Stimulated activated CD4-positive, alpha-beta T cell treated with anti-CD3 and anti-CD28 coated beads, Interleukin-4, amount 100 ng/mL, for 4 hours (primary cell): ENCODE measurements at places on chromosomes 2 and 18.

DNA sequence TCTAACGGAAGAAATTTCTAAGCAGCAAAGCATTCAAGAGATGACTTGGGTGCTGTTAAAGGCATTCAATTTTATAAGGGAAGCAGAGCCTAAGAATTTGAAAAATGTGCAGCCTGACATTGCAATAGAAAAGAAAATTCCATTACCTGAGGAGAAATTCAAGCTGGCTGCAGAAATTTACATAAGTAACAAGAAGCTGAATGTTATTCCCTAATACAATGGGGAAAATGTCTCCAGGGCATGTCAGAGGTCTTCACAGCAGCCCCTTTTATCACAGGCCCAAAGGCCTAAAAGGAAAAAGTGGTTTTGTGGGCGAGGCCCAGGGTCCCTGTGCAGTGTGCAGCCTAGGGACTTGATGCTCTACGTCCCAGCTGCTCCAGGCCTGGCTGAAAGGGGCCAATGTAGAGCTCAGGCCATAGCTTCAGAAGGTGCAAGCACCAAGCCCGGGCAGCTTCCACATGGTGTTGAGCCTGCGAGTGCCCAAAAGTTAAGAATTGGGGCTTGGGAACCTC lies 306.7 kb downstream of the RDH14 start:
- DNase-seq, result no peak

DNA sequence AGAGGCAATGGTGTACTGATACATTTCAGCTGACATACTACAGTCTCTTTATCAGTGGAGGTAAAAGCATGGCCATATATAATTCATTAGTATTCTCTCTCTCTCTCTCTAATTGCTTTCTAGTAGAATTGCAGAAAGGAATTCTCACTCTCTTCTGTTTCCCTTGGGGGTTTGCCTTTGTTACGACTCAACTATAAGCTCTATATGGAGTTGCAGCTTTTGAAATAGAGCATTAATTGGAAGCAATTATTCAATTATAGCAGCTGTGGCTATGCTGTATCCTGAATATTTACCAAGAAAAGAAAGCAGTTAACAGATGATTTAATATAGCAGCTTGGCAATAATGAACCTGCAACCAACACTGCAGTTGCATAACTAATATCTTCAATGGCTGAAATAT lies 132.7 kb upstream of the STON1 start:
- no peak for DNase-seq

DNA sequence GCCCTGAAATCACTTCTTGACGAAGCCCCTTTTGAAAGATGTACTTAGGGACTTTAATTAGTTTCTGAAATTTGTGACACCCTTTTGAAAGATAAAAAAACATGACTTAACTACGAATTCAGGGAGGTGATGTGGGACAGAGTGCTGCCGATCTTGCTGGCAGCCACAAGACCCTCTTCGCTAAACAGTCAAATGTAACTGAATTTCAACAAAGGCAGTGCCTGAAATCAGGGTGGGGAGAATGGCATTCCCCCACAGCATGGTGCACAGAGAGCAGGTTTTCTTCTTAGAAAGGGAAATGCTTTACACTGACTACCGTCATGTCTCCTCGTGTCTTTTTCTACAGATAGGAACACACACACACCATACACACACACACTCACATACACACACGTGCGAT lies 640.2 kb upstream of the POU3F3 start:
- no peak for DNase-seq

DNA sequence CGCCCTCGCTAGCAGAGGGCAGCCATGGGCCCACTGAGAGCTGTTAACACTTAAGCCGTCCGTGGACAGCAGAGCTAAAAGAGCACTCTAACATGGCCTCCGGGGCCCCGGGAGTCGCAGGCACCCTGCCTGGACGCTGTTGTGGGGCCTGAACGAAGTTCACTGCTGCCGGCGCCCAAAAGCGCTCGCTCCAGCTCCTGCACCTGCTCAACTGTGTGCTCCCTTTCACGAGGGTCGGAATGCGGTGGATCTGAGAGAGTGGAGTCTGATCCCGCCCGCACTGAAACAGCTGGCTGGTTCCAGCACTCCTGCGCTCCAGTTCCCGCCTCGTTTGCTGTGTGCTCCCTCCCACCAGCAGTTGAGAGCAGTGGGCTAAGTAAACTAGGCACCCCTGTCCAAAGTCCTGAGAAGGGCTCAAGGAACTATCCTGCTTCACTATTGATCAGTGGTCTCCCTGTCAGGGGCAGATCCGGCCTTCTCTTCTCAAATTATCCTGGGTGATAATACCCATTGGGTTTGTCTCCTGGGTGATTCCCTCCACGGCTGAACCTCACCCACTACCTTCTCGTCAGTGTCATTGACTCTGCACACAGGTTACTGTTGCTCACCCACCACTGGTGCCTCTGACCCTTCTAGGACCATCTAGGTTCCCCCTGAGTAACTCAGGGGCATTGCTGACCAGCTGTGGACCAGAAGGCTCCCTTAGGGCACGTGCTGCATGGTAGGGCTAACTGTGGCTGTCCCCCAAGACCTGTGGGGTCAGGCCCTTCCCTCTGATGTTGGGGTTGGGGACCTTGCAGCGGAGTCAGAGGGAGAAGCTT lies 23.5 kb downstream of the B3GNT7 start:
- no peak for DNase-seq

- DNase-seq, result no peak
These were observed 75.0 kb downstream of the UXS1 start for GRCh38 chr2:106119074-106119473.

DNA sequence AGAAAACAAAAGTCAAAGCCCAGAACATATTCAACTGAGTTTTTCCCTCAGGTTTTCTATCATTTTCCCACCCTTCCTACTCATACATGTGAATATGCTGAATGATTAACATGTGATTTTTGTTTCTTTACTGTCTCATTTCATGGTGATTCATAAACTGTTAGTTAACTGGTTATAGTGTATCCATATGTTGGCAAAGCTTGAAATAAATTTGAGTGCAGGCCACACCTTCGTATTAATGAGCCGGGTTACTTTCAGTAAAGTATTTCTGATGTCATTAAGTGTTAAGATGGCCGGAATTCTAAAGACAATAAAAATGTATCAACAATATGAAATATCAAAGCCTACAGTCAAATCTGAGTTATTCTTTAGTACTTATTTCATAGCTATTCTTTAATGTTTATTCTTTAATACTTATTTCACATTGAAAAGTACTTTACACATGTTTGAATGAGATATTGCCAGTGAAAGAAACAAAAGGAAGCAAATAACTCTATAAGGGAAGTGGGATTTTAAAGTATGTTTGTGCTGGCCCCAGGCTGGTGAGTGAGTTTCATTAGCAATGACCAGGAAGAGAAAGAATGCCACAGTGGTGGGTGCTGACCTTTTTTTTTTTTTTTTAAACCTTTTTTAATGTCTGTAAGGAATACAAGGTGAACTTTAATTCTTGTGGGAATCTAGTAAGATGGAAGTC lies 178.6 kb downstream of the NEDD4L start:
- no peak for DNase-seq

GRCh38 chr2:240056678-240057077 lies 3.4 kb upstream of the OR6B3 start:
- DNase-seq, result no peak

DNA sequence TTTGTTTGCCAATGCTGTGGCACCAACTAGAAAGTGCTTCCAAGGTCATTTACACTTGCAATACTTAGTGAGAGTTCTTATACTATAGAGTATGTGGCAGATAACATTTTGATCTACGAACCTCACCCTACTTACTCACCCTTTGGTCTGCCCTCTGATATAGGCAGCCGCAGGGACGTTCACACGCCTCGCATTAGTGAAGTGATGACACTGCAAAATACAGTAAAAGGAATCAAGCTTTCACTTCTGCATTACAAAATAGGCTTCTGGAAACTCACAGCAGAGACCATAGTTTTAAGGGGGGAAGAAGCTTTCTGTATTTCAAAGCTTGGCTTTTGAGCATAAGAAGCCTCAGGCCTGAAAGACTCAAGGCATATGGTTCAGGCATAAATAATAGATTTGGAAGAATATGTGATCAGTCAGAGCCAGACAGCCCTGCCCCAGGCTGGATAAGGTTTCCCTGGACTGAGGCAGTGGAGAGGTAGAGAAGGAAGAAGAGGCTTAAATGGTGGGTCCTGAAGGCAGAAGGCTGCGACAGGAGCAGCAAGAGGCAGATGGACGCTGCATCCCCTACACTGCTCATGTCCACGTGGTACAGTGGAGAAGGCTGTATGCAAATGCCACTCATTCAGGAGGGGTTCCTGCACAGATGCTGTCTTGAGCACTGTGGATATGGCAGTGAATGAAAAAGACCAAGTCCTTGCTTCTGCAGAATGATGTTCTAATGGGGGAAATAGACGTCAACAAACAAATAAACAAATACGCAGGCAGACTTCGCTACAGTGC lies 63.1 kb downstream of the FECH start:
- no peak for DNase-seq

DNA sequence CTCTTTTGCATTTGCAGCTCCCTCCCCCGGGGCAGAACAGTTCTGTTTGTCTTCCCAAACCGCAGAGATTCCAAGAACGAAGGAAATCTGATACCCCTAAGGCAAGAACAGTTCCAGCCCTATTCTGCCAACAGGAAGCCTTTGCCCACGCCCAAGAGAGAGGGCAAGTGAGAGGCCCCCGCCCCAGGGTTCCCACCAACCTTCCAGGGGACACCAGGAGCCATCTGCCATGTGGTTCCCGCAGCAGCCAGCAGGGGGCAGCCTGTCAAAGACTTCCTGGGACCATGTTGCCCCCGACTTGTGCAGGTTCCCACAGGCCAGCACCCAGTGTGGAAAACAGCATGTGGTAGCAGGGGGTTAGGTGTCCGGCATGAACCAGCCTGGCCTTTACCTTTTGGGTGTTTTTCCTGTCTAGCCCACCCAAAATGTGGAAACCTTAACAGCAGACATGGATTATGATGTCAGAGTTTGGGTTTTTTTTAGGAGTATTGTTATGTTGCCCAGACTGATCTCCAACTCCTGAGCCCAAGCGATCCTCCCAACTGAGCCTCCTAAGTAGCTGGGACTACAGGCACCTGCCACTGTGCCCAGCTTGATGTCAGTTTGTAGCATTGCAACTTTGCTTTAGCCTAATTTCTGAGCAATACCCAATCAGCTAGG lies 21.7 kb upstream of the EFHD1 start:
- peak; percentile 65 for DNase-seq

DNA sequence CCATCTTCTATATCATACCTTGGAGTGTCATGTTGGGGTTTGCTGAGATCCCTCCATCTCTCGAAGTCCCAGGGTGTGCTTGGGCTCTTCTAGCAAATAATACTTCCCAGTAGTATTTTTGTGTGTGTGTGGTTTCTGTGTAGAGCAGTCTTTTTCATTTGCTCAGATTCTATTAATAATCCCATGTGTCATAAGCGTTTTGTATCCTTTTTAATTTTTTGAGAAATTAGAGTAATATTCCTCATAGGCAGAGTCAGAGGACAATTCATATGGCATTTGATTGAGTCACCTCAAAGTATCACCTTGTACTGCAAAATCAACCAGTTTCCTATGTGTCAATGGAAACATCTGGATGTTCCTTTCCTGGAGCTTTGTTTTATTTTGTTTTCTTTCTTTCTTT lies 37.4 kb upstream of the PPP1R1C start:
- DNase-seq, result no peak

DNA sequence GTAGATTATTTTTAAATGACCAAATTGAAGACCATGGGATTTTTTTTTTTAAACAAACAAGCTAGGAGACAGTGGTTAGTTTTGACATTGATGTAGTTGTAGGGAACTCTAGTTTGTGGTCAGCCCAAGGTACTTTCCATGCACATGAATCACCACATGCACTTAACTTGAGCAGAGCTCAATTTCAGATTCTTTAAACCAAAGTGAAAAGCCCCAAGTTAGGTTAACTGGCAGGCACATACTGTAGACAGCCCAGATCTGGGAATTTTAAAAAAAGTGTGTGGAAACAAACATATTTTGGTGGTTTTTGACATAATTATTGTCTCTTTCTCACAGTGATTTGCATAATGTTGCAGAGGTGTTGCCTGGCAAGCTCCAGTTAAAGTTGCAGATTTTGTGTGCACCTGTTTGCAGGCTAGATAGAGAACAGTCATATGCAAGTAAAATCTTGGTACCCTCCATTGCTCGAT lies 88.4 kb downstream of the BCL2L11 start:
- DNase-seq, result no peak

GRCh38 chr2:120684289-120685065 lies 51.2 kb upstream of the GLI2 start:
- DNase-seq, result no peak

GRCh38 chr2:150610670-150611279 lies 123.3 kb upstream of the RND3 start:
- DNase-seq, result no peak

- DNase-seq, result no peak
These were observed 573.7 kb downstream of the ARHGAP15 start for GRCh38 chr2:143702931-143703330.

DNA sequence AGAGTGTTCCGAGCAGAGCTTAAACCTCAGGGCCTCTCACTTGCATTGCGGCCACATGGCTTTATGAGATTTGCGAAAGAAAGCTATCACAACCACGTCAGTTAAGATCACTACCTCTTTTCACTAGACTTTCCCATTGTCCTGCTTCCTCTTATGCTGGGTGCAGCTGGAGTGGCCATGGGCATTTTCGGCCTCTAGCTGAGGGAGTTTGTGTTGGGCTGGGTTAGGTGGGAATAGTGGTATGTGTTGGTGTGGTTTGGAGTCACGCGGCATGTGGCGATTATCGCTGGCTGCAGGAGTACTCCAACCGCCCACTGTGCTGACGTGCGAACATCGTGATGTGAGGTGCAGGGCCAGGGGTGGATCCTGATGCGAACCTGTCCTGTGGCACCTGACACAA lies 27.1 kb downstream of the RALB start:
- no peak for DNase-seq

DNA sequence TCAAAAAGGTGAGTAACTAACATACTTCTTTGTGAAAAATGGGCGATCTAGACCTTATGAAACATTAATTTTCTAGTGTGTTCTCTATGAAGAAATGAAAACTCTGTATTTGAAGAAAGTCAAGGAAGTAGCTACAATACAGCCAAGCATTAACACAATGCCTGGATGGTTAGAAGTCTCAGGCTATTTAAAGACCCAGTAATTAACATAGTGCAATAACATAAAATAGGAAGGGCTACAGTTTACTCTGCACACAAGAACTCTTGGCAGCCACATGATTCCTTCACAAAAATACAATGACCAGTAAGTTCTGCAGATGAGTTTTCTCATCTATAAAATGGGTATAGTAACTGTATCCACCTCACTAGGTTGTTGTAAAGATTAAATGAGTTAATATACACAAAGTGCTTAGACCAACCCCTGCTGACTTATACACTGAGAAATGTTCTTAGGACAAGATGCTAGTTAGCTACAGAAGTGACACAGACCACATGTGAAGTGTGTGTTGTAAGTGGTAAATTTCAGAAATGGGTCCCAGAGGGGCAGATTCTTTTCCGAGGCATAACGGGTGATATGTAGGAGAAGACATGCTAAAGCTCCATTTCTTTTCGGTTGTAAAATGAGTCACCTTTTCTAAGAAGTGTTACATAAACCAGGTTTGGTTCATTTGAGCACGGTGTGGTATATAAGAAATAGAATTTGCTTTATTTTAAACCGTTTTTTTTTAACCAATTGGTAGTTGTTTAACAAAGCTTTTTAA lies 61.8 kb downstream of the CXCR4 start:
- peak; percentile 34 for DNase-seq

- no peak for DNase-seq
These were observed 298.1 kb downstream of the TGIF1 start for GRCh38 chr18:3748086-3748485.

GRCh38 chr2:7621018-7621814 lies 704.0 kb downstream of the RNF144A start:
- DNase-seq, result no peak
